ENCODE measurements at places on chromosomes 5 and 9.

GRCh38 chr5:6936031-6936430 lies 222.8 kb downstream of the TENT4A start:
- DNase-seq: no peak

DNA sequence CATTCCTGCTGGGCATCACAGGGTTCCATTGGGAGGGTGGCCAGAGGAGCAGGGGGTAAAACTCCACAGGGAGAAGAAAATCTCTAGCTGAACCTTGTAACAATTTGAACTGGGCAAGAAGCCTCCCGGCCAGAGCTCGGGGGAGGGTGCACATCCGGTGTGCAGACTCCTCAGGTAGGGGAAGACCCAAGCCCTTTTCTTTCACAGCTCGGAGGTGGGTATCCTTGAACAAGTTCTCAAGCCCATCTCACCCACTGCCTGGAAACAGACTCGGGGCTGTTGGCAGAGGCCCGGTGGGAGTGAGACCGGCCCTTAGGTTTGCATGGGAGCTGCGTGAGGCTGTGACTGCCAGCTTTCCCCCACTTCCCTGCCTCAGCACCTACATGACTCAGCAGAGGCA lies 111.5 kb upstream of the IL7R start:
- DNase-seq: no peak

DNA sequence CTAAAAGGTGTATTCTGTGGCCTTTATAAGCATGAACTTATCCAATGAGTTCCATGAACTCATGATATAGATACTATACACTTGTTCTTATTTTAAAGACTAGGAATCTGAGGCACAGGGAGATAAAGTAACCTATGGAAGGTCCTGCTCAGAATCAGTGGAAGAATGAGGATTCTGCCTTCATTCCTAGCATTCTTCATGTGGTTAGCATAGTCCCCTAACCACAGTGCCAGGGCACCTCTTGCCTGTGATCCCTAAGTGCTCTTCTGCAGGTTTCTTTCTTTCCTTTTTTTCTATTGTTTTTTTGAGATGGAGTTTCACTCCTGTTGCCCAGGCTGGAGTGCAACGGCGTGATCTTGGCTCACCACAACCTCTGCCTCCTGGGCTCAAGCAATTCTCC lies 174.1 kb downstream of the C9orf152 start:
- no peak for DNase-seq

DNA sequence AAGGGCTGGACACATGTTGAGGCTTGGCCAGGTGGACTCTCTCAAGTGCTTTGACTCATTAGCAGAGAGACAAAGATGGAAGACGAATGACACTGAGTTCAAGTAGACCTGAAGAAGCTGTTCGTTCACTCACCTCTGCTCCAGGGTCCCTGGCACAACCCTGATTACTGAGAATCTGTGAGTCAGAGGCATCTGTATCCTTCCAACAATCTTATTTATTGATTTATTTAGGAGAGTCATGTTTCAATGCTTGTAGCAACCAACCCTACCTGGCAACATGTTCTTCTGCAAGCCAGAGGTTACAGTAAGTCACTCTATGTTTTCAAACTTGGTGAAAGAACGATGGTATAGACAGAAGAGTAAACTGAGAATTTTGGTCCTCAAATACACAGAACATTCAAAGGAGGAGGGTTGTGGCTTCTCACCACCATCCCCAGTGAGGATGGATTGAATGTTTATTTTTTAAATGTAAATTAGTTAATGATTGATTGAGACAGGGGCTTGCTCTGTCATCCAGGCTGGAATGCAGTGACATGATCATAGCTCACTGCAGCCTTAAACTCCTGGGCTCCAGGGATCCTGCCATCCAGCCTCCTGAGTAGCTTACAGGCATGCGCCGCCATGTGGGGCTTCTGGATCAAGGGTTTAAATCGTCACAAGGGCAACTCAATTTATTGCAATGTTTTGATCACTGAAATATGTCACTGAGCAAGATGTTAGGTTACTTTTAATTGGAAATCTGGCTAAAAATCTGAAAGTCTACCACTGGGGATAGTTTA lies 55.7 kb upstream of the CARTPT start:
- DNase-seq: no peak

- DNase-seq: peak; percentile 65
These were observed 15.2 kb downstream of the PTGES start for GRCh38 chr9:129737479-129738274.

- DNase-seq: peak; percentile 5
These were observed 1.1 kb upstream of the SPIN1 start for GRCh38 chr9:88387036-88387551.

GRCh38 chr5:174376726-174377373 lies 331.3 kb downstream of the NSG2 start:
- DNase-seq: no peak

DNA sequence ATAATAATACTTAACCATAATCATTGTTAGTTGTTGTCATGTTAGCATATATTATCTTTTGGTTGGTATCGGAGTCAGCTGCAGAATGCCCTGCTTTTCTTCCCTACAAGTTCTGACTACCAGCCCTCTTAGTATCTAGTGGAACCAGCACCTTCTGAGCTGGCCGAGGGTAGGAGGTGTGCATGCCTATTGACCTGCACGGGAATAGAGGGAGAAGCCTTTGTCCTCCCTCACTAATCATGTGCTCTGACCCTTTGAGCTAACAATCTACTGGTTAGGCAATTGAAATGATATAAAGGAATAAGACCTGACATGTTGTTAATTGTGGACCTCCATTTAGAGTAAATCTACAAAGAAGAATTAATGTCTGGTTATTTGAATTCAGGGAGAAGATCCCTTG lies 4.1 kb downstream of the PCSK5 start:
- no peak for DNase-seq

GRCh38 chr5:79560771-79561524 lies 47.0 kb upstream of the HOMER1 start:
- DNase-seq: no peak
